Activated CD4-positive, alpha-beta T cell treated with anti-CD3 and anti-CD28 coated beads for 1 hour (primary cell): ENCODE measurements at places on chromosomes 12 and 14.

DNA sequence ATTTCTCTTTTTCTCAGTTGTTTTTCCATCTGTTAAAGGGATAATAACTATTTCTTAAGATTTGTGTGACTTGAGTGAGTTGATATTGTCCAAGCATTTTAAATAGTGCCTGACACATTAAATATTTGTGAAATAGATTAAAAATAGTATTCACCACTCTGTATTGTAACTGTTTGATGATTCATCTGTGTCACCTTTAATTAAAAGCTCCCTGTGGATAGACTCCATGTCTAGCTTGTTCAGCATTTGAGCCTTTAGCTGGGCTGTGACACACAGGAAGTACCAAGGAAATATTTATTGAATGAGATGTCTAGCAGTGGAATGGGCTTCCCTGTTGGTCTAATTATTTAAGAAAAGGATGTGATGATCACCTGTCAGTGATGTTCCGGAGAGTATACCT is 1.8 kb upstream of the GLIPR1L2 start:
- no peak for DNase-seq

DNA sequence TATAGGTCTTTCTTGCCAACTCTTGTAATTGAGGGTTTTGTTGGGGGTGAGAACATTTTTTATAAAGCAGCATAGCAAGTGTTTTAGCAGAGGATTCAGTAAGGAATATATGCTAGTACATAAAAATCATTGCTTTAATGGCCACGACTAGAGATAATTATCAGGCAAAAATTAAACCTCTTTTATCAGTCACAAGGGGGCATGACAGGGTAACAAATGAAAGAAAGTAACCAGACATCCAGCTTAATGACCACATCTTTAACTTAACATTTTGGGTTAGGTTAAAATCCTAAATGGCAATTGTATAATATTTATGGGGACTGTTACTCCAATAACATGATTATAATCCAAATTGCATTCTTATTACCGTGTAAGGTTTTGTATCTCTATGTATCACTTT is 119.6 kb downstream of the LRRIQ1 start:
- DNase-seq, result no peak

GRCh38 chr14:56754921-56755320 is 55.4 kb downstream of the OTX2 start:
- DNase-seq, result no peak

DNA sequence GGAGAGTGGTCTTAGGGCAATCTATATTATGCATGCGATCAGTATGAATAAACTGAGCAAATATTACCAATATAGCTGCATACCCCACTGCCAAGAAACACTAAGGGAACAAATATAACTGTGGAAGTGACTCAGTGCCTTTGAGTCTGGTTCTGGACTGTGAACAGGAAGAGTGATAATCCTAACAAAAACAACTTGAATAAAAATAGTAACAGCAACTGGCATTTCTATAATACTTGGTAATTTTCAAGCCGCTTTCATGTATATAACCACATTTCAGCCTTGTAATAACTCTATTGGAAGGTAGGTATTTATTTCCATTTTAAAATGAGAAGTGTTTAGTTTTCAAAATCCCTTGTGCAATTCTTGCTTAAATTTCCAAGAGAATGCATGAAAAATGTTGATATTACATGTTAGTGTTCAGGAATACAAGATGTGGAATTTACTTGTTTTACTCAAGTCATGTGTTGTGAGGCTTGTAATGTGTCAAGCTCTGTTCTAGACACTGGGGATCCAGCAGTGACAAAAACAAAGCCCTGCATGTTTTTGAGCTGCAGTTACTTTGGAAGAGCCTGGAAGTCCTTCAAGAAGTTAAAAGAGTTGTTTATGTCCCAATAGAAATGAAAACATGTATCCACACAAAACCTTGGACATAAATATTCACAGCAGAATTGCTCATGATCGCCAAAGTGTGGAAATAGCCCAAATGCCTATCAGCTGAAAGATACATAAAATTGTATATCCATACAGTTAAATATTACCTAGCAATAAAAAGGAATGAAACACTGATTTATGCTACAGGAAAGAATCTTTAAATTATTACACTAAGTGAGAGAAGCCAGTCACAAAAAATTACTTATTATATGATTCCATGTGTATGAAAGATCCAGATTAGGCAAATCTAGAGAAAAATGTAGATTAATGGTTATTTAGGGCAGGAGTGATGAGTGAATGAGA is 338.1 kb upstream of the TMEM132C start:
- no peak for DNase-seq

- no peak for DNase-seq
Measured at GRCh38 chr12:104282109-104282508, 21.4 kb upstream of the EID3 start.

GRCh38 chr12:3259973-3260372 is 182.8 kb downstream of the TSPAN9 start:
- no peak for DNase-seq

GRCh38 chr12:51524386-51524901 is 66.6 kb upstream of the SCN8A start:
- no peak for DNase-seq

DNA sequence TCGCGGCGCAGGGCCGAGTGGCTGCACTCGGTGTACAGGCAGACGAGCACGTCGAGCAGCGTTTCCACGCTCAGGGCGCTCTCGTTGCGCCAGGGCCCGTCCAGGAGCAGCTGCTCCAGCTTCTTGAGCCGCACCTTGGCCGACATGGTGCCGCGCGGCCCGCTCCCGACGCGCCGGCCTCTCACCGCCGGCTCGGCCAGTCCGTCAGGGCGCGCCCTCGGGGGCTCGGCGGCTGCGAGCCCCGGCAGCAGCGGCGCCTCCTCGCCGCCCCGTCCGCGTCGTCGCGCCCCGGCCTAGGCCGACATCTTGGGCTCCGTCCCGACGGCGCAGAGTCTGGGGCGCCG is 349 bp downstream of the CDC42BPB start:
- DNase-seq, result no peak

DNA sequence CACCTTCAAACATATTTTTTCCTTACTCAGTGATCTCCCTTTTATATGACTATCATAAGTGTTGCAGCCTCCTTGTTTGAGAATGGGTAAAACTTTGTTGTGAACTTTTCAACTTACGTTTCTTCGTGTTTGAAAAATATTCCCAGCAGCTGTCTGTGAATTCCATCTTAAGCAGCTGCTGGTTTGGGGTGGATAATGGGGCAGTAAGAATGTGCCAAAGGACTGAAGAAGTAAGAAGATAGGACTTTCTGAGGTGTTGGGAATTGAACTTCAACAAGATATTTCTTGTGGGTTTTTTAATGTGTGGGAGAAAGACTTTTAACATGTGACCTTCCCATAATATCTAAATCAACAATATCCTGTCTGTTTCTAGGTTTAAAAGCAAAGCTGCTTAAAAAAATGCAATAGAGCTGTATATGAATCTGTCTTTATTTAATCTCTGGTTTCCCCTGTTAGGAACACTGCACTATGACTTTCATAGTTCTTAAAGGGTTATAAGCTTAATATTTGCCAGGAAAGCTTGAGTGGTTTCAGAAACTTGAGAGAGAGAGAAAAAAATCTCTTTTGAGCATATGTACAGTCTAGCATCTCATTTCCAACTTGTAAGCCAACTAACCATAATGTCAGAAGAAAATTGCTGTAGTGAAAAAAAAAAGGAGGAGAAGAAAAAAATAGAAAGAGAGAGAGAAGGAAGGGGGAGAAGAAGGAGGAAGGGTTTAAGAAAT is 1659.2 kb upstream of the FLRT2 start:
- DNase-seq, result no peak

- no peak for DNase-seq
Measured at GRCh38 chr12:60494244-60494643, 898.4 kb downstream of the SLC16A7 start.

- no peak for DNase-seq
Measured at GRCh38 chr14:91595736-91596135, 85.6 kb upstream of the PPP4R3A start.

DNA sequence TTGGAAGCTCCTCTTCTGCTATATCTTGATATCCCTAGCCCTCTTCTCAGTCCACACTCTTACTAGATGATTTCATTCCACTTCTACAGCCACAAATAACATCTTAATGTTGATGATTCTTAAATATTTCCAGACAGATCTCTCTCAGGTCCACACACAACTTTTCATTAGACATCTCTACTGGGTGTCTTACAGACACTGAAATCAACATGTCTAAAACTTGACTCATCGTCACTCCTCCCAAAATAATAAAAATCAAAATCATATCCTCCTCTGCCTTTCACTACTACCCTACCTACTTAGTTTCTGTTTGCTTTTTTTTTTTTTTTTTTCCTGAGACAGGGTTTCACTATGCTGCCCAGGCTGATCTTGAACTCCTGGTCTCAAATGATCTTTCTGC is 11.9 kb downstream of the PRDM4 start:
- DNase-seq, result no peak

DNA sequence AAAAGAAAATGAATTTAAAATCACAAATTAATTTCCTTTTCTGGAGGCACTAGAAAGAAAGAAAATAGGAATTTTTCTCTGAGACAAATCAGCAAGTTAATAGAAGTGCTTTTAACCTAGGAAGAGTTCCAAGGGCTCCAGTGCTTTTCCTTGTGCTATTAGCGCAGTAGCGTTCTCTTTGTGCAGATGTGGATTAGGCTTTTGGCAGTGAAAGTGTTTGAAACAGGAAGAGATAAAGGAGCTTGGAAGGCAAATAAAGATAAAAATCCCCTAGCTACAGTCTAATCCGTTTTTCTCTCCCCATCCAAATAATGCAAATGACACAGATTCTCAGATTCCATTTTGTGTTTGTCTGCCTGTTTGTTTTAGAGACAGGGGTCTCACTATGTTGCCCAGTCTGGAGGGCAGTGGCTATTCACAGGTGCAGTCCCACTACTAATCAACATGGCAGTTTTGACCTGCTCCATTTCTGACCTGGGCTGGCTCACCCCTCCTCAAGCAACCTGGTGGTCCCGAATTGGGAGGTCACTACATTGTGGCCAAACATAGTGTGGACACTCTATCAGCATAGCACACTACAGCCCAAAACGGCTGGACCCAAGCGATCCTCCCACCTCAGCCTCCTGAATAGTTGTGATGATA is 166.1 kb downstream of the PAWR start:
- DNase-seq, result no peak

DNA sequence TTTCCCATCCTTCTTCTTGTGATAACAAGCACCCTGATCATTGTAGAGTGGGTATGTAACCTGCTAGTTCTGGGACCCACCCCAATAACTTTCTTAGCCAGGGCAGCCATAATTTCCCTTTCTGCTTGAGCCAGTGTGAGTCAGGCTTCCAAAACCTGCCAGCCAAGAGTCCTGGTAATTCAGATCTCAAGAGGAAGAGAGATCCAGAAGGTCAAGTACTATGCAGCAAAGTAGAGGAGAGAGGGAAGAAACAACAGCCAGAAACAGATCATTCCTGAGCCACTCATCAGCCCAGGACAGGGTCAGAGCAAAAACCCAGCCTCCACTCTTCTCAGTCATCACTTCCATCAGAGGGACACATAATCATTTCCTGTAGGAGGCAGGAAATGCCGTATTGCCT is 182.0 kb downstream of the DICER1 start:
- DNase-seq, result no peak

- DNase-seq, result no peak
Measured at GRCh38 chr12:107344035-107344808, 250.9 kb upstream of the CRY1 start.

- DNase-seq, result no peak
Measured at GRCh38 chr12:5789469-5789968, 155.5 kb downstream of the ANO2 start.

- DNase-seq, result no peak
Measured at GRCh38 chr12:128114485-128114884, 152.5 kb upstream of the TMEM132C start.

DNA sequence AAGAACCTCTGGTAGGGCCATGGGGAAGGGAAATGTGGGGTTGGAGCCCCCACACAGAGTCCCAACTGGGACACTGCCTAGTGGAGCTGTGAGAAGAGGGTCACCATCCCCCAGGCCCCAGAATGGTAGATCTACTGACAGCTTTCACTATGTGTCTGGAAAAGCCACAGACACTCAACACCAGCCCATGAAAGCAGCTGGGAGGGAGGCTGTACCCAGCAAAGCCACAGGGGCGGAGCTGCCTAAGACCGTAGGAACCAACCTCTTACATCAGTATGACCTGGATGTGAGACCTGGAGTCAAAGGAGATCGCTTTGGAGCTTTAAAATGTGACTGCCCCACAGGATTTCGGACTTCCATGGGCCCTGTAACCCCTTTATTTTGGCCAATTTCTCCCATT is 97.8 kb downstream of the HMGA2 start:
- no peak for DNase-seq

GRCh38 chr12:79687711-79688260 is 3.0 kb downstream of the PAWR start:
- DNase-seq, result no peak

GRCh38 chr14:105050551-105050897 is 14.7 kb downstream of the GPR132 start:
- no peak for DNase-seq

DNA sequence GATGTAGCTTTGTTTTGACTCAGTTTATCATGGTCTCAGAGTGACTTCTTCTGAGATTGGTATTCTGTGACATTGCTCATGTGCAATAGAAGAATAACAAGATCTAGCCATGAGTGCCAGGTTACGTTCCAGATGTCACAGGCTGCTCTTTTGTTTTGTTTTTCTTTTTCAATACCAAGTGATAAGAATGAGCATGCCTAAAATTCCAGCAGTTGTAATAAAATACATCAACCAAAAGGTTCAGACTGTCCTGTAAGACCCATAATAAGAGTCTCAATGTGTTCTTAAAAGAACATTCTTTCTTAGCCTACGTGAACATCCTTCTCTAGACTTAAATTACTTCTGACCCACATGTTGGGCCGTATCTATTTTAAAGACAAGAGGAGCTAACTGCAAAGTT is 669.2 kb downstream of the DIO2 start:
- DNase-seq, result no peak

DNA sequence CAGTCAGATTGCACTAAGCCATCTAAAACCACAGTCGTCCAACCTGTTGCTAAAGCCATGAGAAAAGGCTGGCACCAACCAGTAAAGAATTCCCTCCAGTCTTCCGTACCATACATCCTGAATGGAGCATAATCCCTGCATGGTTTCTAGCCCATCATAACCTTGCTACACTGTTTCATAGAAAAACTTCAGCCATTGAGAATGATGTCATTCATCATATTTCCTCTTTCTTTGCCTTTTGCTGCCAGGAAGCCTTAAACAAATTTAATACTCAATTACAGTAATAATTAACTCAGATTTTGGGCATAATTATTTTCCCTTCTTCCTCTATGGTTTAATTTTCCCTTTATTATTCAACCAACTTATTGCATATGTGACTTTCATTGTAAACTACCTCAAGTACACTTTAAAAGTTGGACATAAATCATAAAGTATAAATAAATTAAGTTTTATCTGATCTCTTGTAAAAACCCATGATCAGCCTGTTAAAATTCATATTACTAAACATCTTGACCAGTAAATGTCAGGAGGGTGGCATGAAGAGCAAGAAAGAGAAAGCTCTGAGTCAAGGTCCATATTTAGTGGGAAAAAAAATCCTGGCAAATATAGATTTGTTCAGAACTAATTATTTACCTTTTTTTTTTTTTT is 264.7 kb downstream of the ZFP36L1 start:
- no peak for DNase-seq

- DNase-seq, result no peak
Measured at GRCh38 chr12:13257356-13257875, 60.9 kb downstream of the EMP1 start.
